ENCODE measurements at places on chromosomes 7 and 10.
A peak's percentile ranks its signal among the peaks of the same experiment; 100 is the strongest.

DNA sequence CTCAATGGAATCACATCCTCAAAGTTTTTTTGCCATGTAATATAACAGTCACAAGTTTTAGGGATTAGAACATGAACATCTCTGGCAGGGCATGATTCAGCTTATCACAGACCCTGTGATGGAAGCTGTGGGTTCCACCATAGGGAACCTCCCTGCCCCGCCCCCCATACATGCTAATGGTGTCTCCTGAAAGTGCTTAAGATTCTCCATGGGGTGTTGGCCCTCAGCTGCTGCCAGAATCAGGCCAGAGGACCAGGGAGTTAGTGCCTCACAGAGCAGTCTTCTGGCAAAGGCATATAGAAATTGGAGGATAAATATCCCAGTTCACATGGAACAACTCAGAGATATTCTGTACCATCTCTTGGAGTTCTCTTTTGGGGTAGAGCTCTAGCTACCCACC is 119.4 kb downstream of the RAB11FIP2 start:
- DNase-seq, result no peak

DNA sequence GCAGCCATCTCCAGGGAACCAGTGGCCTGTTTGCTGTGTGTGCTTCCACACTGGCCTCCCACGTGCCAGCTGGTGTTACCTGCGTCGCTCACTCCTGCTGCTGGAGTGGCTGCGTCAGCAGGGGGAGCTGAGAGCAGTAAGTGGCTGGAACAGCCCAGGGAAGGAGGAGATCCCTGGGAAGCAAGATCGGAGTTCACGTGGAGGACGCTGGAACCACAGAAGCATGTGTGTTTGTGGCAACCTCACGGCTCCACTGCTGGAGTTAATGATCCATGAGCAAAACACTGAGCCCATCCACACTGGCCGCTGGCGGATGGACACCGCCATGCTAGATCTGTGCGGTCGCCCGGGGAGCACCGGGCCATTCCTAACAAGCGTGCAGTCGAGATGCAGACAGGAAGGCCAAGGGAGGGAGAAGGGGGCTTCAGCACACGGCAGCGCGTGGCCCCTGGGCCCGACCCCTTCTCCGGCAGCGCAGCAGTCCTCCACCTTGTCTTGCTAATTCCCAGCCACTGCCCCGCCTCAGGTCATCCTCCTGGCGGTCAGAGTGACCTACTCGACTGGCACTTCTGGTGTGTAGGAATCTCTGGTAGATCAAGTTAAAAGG is 68.5 kb upstream of the EEPD1 start:
- DNase-seq, result peak; percentile 86

- DNase-seq, result no peak
Measured at GRCh38 chr7:45617166-45617565, 43.0 kb downstream of the ADCY1 start.

DNA sequence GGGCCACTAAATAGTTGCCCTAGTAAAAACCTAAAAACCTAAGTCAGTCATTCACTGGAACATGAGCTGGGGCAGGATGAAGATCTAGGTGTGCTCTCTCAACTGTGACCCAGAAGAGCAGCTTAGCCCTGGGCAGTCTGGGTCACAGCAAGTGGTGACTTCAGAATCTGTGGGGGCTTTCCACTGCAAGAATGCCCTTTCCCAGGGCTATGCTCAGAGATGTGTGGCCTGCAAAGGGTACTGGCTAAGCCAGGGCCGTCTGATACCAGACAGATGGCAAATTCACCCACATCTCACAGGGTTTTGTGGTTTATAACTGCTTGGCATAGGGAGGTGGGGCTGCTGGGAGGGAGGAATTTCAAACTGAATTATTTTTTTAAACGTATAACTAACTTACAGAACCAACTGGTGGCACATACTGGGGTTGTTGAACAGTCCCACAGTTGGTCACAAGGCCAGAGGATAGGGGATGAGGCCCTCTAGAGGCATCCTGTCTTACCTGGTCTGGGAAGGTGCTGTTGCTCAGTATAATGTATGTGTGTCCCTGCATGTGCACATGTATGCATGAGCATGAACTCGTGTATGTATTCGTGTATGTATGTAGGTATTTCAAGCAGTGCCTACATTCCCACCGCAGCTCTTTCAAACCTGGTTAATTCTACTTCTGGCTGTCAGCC is 63.2 kb downstream of the PRPF18 start:
- DNase-seq, result no peak

DNA sequence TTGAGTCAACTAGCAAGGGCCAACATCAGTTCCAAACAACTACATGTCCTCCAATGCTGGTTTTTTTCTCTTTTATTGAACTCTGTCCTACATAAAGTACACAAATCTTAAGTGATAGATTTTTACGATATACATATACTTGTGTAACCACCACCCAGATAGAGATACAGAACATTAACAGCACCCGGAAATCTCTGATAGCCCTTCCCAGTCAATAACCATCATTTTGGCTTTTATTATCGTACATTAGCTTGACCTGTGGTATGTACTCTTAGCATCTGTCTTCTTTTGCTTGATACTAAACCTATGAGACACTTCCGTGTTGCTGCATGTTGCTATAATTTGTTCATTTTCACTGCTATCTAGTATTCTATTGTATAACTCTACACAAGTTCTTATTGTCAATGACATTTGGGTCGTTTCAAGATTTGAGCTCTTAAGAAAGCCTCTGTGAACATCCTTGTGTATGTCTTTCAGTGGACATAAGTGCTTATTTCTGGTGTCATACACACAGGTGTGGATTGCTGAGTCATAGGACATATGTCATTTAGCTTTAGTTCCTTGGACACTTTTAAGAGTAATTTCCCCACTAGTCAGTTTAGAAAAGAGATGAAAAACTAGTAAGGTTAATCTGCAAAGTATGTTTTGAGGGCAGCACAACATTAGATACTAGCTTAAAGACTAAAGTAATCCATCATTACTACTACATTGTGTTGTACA is 111.1 kb downstream of the PRLHR start:
- DNase-seq, result no peak

- DNase-seq, result peak; percentile 91
Measured at GRCh38 chr7:140653319-140654108, 12.9 kb upstream of the DENND2A start.

GRCh38 chr10:58282615-58283014 is 13.7 kb downstream of the CISD1 start:
- no peak for DNase-seq
